ENCODE measurements at places on chromosomes 3 and 15.

DNA sequence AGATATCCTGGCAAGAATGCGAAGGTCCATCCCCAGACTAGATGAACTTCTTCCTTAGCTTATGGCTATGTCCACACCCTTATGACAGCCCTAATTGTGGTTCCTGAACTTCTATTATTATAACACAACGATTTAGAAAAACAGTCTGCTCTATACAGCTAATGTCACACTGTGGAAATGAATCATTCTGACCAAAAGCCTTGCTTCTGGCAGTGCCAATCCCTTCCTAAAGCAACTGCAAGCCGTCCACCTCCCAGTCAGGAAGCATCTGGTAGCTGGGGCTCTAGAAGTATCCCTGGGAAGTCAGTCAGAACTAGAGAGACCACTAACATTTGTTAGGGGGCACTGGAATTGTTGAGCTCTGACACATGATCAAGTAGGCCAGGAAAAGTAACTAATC is 45.0 kb downstream of the MYO5A start:
- no peak for DNase-seq

- no peak for DNase-seq
Observed at GRCh38 chr3:144737281-144737680, 765.7 kb downstream of the DIPK2A start.

DNA sequence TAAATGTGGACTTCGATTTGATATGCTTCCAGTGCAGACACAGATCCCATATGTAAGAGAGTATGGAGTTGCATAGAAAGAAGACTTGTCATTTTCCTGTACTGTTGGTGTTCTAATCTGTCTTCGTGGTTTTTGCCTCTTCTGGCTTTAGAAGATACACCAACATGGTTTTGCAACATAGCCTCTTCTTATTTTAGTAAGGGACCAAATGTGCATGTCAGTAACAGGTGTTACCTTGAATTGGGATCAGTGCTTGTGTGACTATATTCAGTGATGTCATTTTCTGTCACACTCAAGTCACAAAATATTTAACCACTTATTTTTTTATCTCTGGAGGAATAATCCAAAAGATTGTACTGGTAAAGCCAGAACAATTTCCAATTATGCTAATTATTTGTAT is 140.4 kb downstream of the SNRPN start:
- DNase-seq = no peak

DNA sequence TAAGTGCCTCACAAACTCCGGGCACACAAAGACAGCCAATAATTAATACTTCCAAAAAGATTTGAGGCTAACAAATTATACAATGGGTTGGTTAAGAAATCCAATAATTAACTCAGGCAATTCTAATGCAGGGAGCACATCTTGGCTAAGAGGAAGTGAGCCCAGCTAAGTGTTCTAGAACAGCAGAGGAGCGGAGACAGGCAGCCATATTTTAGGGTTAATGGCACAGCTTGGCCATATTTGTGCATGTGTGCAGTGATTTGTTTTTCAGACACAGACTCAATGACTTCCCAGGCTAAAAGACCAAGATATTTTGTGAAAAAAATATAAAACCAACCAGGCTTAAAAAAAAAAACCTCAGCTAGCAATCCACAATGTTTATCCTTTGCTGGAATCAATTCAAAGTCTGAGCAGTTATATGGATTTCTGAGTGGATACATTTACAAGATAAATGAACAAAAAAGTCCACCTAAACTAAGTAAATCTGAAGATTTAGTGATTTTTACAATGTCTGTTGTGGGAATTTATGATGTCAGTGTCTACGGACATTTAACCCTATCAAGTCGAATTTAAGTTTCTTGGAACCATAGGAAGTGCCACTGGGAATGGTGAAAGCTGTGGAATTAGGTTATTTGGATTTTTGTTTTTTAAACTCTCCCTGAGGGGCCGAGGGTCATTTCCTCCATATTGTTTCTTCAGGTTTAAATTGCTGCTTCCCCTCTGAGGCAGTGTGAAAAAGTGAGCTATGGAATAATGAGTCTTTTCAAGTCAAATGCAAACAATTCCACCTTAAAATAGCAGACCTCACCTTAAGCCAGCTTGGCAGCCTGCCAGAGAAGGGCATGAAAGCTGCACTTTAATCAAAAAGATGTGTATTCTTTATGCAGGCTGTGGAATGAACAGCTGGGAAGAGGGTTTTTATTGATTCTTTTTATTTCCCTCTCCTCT is 413.7 kb upstream of the TBL1XR1 start:
- peak; percentile 64 for DNase-seq

DNA sequence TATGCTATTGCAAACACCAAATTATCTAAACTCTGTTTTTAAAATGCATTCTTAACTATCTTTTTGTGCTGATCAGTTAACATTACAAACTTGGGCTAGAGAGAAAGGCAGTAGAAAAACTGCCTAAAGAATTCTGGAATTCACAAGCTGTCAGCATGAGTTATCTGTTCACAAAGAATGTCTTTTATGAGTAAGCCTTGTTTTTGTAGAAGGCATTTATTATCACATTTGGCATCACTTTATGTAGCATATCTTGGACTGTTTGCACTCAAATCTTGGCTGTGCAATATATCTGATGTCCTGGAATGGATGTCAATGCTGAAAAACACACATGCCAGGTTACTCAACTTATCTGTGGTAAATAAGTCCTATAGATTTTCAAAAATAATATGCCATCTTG is 15.5 kb upstream of the BCHE start:
- no peak for DNase-seq

DNA sequence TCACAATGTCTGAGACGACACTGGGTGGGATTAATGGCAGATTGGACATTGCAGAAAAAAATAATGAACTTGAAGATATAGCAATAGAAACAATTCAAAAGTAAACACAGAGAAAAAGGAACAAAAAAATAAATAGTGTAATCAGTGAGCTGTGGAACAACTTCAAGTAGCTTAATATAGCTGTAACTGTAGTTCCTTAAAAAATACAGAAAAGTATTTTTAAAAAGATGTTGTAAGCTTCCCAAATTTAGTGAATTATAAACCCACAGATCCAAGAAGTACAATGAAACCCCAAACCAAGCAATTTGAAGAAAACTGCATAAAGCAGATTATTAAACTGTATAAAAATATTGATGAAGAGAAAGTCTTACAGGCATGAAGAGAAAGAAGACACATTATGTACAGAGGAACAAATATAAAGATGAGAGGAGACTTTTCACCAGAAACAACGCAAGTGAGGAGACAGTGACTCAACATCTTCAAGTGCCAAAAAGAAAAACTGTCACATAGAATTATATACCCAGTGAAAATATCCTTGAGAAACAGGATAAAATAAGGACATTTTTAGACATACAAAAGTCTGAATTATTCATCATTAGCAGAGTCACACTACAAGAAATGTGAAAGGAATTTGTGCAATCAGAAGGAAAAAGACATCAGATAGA is 176.4 kb downstream of the NFKBIZ start:
- no peak for DNase-seq

GRCh38 chr3:106121491-106122289 is 252.9 kb upstream of the CBLB start:
- no peak for DNase-seq

DNA sequence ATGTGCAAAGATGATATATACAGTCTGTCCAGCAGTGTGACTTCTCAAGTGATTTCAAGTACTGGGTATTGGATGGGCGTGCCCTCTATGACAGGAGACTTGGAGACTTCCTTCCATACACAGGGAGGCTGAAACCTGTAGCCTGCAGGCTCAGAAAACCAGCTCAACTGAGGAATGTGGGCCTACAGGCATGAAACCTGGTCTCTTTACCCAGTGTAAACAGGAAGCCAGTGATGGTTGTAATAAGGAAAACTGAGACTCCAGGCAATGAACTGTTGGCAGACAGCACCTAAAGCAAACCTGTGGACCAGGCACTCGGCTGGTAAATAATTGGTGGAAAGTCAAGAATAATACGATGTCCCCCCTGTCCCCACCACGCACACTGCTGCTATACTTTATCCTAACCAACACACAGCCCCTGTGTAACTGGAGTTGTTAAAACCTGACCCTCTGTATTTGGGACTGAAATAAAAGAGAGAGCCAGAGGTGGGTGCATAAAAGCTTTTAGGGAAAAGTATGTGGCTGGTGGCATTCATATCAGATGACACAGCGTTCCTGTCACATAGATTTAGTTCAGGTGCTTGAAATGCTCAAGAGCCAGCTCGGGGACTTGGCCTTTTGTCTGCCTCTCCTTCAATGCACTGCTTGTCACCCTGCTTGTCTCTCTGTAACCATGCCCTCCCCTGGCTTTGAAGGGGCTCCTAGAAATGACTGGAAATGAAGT is 144.7 kb downstream of the TPRG1 start:
- no peak for DNase-seq

- peak; percentile 61 for DNase-seq
Observed at GRCh38 chr3:32392536-32393302, 1.1 kb downstream of the CMTM7 start.

DNA sequence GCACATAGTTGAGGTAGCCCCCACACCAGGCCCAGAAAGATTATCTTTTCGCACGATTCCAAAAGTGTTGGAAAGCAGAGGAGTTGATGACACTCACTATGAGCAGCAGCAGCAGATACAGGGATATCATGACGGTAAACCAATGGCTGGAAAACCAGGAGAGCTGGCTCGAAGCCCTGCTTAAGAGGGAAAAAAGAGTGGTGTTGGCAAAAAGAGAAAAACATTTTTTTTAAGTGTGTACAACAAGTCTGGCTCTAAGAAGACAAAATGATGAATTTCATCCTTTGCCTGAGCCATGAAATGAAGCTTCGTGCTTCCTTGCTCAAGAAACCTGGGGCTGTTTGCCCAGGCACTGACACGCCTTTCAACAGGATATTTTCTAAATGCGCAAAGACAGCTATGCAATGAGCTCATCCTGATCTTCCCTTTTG is 27.3 kb downstream of the PARP16 start:
- no peak for DNase-seq

DNA sequence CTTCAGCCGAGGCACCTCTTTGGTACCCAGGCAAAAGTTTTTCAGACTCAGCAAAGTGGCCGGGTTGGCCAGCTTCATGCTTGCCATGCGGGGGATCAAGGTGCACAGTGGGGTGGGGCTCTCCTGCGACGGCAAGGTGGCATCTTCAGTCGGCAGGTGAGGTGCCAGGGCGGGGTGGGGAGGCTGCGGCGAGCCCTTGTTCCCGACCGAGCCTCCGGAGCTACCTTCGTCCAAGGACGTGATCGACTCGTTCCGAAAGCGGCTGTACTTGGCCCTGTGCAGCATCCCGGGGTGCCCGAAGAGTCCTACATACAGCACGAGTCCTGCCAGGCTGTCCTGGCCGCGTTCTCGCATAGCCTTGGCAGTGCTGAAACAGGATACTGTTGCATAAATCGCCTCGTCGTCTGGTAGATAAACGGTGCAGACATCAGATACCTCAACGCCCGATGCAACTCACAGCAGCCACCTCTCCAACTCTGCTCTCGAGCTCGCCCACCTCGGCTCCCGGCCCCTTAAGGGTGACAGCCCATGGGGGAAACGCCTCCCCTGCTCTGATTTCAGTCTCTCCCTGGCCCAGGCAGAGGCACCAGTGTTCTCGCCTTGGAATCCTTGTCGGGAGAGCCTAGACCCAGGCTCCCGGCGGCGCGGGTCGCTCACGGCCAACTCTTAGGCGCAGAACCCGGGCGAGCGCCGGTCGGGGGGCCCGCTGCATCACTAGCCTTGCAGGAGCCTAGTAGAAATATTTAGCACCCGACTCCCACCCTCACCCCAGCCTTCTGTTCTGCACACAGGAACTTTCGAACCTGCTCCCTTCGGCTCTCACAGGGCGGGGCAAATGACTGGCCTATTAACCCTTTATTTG is 826 bp downstream of the SHC4 start:
- DNase-seq = peak; percentile 25

- DNase-seq = no peak
Observed at GRCh38 chr3:144294659-144295538, 323.3 kb downstream of the DIPK2A start.

- no peak for DNase-seq
Observed at GRCh38 chr3:24598695-24599470, 104.2 kb upstream of the THRB start.

- DNase-seq = no peak
Observed at GRCh38 chr15:75570126-75570845, 8.8 kb downstream of the PTPN9 start.

GRCh38 chr15:74206801-74207281 is 4.3 kb upstream of the STRA6 start:
- DNase-seq = no peak

GRCh38 chr3:14368146-14368545 is 34.3 kb upstream of the SLC6A6 start:
- DNase-seq = no peak

DNA sequence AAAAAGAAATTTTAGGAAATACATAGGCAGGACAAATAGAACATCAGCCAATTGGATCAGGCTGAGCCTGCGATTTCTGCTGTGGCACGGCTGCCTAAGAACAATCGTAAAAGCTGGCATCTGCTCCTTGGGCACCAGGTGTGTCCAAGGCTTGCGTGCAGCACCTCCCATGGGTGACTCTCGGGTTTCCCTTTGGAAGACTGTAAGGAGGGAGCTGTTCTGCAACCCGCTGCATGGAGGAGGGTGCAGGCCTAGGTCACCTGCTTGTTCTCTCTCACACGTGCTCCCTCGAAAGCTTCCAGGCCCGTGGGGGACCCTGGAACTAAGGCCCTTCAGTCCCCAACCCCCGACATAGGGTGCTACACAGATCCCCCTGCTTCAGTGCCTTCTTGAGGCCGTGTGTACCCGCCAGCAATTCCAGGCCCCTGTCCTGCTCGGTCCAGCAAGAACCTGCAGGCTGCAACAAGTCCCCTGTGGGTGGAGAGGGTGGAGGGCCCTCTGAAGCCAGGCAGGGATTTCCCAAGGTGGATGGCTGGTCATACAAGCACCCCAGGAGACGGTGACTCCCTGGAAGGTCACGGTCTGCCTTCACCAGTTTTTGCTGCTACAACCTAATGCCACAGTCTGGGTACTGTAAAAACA is 3.4 kb downstream of the GP9 start:
- no peak for DNase-seq

GRCh38 chr3:62090066-62090465 is 283.3 kb downstream of the FEZF2 start:
- no peak for DNase-seq

GRCh38 chr3:150314248-150315004 is 93.7 kb upstream of the TSC22D2 start:
- DNase-seq = no peak

DNA sequence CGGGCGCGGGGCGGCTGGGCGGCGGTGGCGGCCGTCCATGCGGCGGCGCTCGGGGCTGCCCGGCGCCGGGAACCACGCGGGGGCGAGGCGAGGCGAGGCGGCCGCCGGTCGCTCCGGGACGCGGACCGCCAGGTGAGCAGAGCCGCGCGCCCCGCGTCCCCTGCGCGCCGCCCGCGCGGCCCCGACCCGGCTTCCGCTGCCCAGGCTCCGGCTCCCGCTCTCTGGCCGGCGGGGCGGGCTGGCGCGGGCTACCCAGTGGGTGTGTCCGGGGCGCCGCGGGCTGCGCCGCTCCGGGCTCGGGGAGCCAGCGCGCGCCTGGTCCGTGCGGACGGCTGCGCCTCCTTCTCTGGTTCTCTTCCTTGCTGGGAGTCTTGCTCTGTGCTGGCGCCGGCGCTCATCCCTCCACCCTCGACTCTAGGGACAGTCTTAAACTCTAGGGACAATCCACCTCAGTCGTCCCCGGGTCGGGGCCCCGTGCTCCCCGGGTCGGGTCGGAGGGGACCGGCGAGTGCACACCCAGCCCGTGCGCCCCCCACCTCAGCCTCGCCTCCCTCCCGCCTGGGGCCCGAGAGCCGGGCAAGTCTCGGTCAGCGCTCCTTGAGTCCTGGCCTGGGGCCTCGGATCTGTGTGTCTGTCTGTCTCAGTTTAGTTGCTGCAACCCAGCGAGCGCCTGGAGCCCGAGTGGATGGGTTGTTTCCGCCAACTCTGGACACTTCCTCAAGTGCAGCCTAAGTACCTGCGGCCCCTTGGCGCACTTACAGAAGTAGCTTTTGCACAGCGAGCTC is 488 bp downstream of the THSD4 start:
- DNase-seq = no peak

- DNase-seq = no peak
Observed at GRCh38 chr15:78069052-78069414, 8.5 kb downstream of the TBC1D2B start.

All from natural killer cell (primary cell).